ENCODE measurements at places on chromosomes 5 and 9.

GRCh38 chr9:2015581-2016407, 647 bp downstream of the SMARCA2 start:
- DNase-seq: peak; percentile 80

- no peak for DNase-seq
These were observed 632.3 kb upstream of the TLE4 start for GRCh38 chr9:78939311-78940065.

DNA sequence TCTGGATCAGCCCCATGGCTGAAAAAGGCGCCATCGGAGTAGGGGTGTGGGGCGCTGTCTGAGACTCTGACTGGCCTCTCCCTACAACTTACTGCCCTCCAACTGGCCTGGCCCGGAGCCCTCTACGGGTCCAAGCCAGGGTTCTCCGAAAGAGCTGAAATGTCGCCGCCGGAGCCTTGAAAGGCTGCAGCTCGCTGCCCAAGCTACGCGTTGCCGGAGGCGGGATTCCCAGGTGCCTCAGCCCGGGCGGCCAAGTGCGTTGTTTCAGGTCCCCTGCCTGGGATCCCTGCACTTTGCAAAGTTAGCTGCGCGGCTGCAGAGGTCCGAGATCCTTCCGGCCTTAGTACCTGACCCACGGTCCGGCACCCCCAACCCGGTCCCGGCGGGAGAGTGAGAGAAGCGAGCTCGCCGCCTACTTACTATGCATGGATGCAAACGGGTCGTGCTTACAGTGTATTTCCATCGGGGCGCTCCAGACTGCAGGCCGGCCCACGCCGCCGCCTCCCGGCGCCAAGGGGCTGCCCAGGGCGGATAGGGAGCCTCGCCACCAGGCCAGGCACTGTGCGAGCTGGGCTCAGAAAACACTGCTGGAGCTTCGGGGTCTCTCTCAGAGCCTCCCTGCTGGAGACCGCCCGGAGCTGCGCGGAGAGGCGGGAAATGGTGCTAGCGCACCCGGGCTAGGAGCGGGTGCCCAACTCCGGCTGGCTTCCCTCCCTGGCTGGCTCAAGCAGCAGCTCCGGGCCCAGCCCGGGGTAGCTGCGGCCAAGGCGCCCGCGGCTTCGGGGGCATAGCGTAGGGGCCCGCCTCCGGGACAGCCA, 7.7 kb downstream of the PAX5 start:
- no peak for DNase-seq

DNA sequence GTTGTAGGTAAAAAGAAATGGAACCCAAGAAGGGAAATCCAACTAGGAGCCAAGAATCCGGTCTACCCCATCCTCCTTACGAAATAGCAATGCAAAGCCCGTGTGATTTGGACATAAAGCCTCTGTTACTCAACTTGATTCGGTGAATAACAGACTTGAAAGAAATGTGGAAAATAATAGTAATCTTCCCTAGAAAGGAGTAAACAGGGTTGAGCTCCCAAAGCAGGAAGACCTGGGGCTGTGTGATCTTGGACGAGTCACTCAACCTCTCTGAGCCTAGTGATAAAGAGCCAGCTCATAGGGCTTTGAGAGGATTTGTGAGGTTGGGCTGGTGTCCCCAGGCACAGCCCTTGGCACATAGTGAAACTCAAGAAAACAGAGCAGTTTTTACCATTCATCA, 42.7 kb upstream of the IL17B start:
- no peak for DNase-seq

- no peak for DNase-seq
These were observed 580.8 kb downstream of the ACTL7B start for GRCh38 chr9:108274971-108275370.

GRCh38 chr5:55623789-55624188, 88.3 kb downstream of the SLC38A9 start:
- no peak for DNase-seq

DNA sequence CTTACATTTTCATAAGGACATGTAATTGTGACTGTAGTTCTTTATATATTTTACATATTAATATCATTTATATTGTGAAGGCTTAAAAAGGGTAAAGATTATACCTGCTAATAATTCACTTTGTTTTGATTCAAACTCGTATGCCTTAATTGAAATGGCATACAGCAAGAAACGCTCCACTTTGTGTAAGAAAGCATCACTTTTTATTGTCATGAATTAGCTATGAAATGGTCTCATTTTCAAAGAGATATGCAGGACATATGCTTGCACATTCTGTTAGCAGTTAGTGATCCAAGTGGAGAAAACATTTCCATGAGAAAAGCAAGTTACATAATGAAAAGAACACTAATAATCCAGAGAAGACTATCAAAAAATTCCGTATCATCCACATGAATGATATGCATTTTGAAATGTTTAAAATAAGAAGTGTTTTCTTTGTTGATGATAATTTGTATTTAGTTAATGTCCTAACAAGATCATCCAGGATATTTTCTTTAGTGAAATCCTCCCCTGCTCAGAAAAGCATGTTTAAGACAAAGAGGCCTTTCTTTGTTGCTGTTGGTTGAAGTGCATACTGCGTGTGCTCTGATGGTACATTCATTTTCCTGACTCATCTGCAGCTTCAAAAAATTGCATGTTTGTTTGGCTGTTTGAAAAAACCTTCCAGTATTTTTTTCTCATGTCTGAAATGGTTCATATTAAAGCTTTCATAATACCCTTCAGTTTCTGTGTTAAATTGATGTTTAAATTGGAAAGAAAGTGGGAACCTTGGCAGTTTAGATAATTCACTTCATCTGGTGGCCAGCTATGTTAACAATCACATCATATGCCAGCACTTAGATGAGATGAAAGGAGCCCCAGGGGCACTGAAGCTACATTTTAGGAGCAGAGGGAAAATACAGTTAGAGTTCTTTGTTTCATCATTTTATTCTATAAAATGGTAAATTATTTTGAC, 242.2 kb downstream of the CSNK1G3 start:
- no peak for DNase-seq

DNA sequence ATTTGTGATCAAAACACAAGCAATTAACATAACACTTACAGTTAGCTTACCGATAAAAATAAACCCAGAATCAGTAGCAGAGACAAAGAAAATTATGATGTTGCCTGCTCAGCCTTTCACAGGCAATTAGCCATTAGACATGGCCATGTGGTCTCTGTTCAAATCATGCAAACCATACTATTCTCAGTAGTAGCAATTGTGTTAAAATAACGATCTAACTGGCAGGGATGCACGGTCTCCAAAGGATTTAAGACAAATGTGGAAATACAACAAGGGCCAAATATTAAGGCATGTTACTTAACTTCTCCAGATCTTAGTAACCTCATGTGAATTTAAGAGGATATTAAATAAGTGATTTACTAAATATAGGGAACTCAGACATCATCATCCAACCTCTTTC, 59.5 kb downstream of the PTBP3 start:
- no peak for DNase-seq

GRCh38 chr9:7210854-7211637, 453.3 kb downstream of the KDM4C start:
- no peak for DNase-seq

- no peak for DNase-seq
These were observed 352.4 kb upstream of the ACTBL2 start for GRCh38 chr5:57834829-57835608.

DNA sequence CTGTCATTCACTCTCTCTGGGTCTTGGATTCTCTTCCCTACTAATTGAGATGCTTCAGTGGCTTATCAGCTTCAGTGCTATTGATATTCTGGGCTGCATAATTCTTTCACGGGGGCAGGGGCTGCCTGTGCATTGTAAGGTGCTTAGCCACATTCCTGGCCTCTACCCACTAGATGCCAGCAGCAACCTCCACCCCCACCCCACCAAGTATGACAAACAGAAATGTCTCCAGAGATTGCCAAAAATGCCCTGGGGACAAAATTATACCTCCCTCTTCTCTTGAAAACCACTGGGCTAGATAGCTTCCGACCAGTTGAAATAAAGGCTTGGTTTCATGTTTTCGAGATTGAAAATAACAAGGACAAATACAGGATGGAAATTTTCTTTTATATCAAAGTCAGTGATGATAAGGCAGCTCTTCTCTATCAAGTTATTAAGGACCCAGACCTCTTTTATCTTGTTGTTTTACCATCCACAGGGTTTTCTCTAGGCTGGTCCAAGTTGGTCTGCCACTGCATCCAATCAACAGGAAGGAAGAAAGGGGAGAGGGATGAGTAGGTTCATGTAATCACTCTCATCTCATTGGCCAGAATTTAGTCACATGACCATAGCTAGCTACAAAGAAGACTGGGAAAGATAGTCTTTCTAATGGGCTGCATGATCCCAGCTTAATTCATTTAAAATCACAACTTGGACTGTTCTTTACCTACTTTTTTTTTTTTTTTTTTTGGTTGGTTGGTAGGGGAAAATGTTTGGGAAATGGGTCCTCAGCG, 92.1 kb upstream of the RANBP3L start:
- DNase-seq: no peak

All from right hindlimb (tissue), 1 donor.